Left renal cortex interstitium (tissue), 4 donors: ENCODE measurements at places on chromosomes 13 and 19.

DNA sequence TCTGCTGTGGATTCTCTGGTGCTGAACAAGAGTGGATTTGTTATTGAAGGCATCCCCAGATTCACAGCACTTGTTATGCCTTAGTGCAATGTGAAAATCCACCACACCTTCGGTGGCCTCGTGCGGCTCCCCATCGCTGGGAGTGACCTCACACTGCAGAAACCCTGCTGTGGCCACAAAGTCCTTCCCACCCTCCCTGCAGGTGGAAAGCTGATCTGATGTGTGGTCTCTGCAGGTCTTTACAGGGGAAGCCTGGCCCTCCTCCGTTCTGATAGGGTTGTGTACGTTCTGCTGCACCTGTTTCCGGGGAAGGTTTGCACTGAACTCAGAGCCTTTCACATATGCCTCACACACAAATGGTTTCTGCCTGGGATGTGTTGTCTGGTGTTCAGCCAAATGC is 5.0 kb downstream of the ZNF792 start:
- DNase-seq: no peak

- DNase-seq: no peak
These were observed 278.1 kb downstream of the DNAJC15 start for GRCh38 chr13:43301346-43301969.

DNA sequence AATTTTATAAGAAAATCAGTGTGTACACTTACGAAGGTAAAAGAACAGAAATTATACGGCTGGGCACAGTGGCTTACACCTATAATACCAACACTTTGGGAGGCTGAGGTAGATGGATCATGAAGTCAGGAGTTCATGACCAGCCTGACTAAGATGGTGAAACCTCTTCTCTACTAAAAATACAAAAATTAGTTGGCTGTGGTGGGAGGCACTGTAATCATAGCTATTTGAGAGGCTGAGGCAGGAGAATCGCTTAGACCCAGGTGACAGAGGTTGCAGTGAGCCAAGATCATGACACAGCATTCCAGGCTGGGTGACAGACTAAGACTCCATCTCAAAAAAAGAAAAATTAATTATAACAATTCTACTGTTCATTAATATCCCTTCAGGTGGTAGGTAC is 151.9 kb downstream of the ZNF737 start:
- DNase-seq: no peak

GRCh38 chr19:48392860-48393558 is 459 bp upstream of the GRIN2D start:
- DNase-seq: no peak

- DNase-seq: no peak
These were observed 9.8 kb downstream of the DCAF15 start for GRCh38 chr19:13961826-13962698.

DNA sequence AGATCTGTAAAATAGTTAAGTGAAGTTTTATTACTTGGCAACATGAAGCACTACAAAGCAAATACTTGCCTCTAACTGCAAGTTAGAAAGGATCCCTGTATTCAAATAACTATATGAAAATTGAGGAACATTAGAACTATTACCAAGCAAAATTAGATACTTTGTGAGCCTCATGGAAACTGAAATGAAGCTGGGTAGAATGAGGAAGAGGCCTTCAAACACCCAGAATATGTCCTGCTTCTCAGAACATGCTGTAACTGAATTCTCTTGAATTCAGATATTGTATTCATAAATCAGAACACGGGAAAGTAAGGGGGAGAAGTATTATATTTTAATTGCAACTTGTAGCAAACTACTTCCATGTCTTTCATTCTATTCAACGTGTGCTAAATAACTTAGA is 947.9 kb downstream of the PCDH17 start:
- no peak for DNase-seq

DNA sequence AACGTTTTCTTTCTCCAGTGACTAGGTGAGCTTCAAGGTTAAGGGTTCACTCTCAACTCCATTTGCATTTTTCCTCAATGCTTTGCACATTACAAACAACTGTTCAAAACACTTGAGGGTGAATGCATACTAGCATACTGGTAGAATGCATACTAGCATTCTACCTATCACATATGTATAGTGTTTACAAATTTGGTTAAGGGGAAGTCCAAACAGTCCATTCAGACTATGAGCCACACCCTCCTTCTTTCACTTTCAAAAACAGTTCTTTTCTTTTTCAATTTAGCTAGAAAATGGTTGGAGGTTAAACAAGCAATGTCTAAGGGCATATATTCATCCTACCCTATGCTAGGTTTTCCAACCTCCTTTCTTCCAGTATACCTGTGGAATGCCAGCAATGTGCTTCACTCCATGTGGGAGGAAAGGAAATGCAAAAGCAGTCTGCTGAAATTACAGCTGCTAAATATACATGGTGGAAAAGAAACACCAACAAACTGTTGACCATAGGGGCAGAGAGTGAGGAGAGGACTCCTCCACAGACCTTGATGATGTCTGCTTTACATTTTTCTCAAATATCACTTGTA is 102.6 kb downstream of the DOCK9 start:
- no peak for DNase-seq

DNA sequence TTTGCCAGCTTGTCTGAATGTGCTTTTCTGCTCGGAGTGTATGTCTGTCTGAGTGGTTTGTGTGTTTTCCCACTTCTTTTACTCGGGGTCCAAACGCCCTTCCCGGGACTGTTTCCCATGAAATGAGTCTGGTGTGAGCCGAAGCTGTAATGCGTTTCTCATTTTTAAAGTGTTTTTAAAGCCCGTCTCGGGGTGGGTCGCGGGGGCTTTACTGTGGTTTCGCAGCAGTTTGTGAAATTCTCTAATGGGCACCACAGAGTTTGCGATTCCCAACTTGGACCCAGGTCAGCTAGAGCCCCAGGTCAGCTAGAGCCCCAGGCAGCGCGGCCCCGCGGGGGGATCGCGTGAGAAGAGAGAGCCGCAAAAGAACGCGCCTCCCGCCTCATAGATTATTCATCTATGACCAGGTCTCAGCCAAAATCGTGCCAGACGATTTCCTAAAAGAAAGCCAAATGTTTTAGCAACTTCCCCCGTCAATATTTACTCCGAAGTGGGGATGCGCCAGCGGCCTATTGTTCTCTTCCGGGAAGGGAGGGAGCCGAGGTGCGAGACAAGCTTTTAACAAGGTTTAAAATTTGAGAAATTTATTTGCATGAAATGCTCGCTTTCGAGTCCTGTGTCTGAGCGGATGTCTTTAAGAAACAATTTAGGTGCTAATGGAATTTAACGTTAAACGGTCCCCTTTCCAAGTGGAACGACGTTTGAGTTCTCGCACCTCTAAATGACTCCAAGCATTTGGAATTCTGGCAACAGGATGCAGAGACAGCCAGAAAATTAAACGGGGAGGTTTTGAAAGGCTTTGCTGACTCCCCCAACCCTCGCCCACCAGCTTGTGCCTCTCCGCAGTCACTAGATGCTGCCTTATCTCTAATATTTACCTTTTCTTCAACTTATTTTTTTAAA is 2.2 kb downstream of the ZIC2 start:
- DNase-seq: no peak

DNA sequence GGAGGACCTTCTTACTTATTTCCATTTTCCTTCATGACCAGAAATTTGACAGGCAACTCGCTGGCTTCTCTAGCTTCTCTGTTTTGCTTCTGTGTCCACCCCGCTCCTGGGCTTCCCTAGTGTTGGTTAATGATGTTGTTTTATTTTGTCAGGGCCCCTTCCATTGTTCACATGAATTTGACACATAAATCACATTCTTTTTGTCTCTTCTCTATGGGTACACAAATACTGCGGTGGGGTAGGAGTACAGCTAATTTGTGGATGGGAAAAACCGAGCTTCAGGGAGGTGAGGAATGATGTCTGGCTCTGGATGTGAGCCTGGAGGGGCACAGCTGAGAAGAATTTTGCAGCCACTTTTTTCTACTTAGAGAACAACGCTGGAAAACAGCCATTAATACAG is 199.8 kb downstream of the DNAJC15 start:
- DNase-seq: no peak

DNA sequence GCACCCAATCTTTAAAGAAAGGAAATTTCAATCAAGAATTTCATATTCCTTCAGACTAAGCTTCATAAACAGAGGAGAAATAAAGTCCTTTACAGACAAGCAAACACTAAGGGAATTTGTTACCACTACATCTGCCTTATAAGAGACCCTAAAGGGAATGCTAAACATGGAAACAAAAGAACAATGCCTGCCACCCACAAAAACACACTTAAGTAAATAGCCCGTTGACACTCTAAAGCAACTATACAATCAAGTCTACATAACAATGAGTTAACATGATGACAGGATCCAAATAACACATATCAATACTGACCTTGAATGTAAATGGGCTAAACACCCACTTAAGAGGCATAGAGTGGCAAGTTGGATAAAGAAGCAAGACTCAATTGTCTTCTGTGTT is 1056.9 kb upstream of the ATXN8OS start:
- no peak for DNase-seq

DNA sequence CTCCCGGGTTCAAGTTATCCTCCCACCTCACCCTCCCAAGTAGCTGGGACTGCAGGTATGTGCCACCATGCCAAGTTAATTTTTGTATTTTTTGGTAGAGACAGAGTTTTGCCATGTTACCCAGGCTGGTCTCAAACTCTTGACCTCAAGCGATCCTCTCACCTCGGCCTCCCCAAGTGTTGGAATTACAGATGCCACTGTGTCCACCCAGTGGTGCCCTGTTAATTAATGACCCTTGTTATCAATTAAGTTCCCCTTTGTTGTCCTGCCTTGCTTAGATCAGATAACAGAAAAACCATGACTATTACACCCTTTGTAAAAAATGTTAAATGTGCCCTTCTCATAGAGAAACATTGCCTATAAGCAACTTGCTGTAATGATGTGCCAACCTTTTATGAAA is 34.4 kb upstream of the IGFL1 start:
- DNase-seq: no peak

DNA sequence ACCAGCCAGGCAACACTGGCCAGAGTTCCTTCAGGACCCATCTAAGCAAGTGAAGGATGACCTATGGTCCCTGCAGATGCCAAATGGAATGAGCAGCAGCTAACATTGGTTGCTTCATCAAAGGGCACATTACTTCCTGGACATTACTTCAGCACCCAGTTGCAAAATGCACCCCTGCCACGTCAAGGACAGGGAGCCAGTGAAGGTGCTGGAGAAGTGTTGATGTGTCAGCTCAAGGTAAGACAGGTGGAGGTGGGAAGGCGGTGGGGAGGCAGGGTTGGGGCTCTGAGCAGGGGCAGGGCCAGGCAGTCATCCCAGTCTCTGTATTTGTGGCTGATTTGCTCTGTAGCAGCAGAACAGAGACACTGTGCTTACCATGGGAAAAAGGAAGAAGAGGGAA is 14.6 kb downstream of the CSNK1A1L start:
- DNase-seq: no peak

DNA sequence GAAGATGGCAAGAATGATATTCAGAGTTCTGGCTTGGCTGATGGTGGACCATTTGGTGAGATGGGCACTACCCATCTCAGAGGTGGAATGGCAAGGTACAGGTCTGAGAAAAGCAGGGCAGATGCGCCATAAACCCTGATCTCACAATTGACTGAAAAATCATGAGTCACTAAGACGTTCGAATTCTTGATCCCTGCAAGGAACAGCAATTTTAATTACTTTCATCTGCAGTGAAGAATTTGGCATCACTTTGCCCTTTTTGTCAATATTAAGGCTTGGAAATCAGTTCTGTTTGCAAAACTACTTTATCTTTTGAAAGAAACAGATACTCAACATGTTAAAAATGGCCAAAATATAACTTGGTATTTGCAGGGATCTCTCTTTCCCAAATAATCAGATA is 38.1 kb downstream of the HTR2A start:
- no peak for DNase-seq
